Transverse colon (tissue), 4 donors: ENCODE measurements at places on chromosomes 7 and 10. TPM values are rescaled to one million over a fixed set of nuclear protein-coding genes. Genes with fewer than 3 reads are reported as not detected.

HTR7 gene
- not detected for total RNA-seq

CC2D2B gene
- total RNA-seq: 0.96 TPM

- H3K27ac ChIP-seq: no peak overlapping the region
- no peaks in the 10 kb centered on the region for H3K36me3 ChIP-seq
- no peak overlapping the region for H3K4me3 ChIP-seq
- DNase-seq: no peak
Observed at GRCh38 chr7:66306243-66306642, 101.1 kb downstream of the TPST1 start.

DNA sequence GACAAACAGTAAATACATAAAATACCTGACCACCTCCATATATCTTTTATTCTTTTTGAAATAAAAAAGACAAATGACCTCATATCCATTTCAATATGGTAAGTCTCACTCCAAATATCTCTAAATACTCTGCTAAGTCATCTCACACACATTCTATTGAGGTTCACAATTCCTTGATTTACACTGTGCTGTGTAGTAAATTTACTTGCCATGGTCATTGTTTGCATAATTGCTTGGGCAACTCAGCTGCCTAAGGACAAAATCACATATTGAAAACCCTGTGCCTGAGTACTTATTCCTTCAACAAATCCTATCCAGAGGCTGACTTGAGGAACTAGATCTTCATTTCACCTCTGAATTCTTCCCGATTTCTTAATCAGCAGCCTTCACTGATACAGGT, 176.4 kb downstream of the THSD7A start:
- no peaks in the 10 kb centered on the region for H3K36me3 ChIP-seq
- H3K27me3 ChIP-seq: no peaks in the 10 kb centered on the region
- H3K4me3 ChIP-seq: no peak overlapping the region
- H3K4me1 ChIP-seq: no peaks in the 10 kb centered on the region
